Naive thymus-derived CD4-positive, alpha-beta T cell (primary cell): ENCODE measurements at places on chromosomes 12 and 14.

- DNase-seq = no peak
These were observed 4.5 kb upstream of the GLIPR1 start for GRCh38 chr12:75476071-75476470.

- DNase-seq = no peak
These were observed 56.9 kb upstream of the DHRS4 start for GRCh38 chr14:23896609-23897153.

DNA sequence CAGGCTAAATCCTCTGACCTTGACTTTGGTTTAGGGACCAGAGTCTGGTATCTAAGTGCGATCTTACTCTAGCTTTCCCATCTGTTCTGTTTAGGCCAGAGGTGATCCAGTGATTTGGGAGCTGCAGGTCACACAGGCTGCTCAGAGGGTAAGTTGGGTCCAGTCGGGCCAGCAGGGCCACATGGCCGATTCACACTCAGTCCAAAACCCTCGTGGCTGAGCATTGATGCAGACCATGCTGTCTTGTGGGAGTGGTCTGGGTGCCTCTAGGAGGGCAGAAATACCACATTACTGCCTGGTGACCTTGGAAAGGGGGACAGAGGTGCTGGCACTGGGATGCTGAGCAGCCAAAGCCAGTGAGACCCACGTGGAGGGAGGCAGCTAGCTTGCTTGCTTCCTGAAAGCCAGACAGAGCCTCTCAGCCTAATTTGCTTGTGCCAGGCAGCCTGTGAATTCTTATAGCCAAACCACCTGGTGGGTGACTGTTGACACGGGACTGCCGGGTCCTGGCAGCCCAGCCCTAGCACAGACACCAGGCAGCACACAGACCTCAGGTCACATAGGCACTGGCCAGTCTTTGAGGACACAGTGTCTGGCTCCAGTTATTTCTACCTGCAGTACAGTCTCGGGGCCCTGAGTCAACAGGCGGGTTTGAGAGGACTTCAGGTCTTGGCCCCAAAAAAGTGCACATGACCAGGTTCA lies 31.7 kb downstream of the ESRRB start:
- DNase-seq = no peak

DNA sequence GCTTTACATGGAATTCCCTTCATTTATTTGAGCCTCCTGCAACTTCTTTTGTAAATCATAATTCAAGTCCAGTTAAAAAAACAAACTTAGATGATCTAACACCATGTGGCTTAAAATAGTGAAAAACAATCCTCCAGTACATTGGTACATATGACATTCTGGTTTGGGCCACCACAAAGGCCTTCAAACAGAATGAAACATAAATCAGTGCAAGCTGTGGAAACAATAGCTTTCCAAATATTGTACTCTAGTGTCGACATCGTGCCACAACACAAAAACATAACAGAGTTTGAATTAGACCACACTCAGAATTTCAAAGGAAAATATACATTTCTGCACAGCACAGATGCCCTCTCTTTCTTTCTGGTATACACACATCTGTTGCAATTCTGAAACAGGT lies 751.3 kb downstream of the SLC6A15 start:
- DNase-seq = no peak

GRCh38 chr14:23577710-23578392 lies 739 bp downstream of the JPH4 start:
- DNase-seq = no peak

- no peak for DNase-seq
These were observed 198.0 kb upstream of the RTL1 start for GRCh38 chr14:101101456-101102056.

DNA sequence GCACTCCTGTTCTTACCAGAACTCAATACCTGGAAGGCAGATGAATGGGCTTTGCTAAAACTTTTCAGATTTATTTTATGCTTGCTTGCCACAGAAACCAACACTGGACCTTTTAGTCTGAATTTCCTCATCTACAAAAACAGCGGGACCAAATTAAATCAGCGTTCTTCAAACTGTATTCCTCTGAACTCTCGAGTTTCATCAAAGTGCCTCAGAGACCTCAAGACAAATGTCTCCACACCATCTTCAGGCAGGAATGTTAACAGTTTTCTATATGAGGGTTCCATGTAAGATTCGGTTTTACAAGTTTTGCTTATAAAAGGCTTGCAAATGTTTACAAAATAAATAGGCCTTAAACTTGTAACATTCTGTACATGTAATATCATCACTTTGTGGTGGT lies 74.6 kb downstream of the MED13L start:
- no peak for DNase-seq

DNA sequence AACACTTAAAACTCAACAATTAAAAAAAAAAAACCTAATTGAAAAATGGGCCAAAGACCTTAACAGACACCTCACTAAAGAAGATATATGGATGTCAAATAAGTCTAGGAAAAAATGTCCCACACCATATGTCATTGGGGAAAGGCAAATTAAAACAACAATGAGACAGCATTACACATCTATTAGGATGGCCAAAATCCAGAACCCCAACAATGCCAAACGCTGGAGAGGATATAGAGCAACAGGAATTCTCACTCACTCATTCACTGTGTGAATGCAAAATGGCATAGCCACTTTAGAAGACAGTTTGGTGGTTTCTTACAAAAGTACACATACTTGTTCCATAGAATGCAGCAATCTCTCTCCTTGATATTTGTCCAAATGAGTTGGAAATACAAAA lies 173.7 kb downstream of the SLC25A21 start:
- DNase-seq = no peak

DNA sequence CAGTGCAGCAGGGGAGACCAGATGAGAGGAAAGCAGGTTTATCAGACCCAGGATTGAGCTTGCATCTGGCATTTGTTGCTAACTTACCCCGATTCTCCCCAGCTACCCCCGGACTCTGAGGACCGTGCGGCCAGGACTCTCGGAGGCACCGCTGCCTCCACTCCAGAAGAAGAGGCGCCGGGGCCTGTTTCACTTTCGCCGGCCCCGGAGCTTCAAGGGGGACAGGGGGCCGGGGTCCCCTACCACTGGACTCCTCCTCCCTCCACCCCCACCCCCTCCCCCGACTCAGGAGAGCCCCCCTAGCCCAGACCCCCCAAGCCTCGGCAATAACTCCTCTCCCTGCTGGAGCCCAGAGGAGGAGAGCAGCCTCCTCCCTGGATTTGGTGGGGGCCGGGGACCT lies 6.5 kb upstream of the CPNE6 start:
- no peak for DNase-seq

DNA sequence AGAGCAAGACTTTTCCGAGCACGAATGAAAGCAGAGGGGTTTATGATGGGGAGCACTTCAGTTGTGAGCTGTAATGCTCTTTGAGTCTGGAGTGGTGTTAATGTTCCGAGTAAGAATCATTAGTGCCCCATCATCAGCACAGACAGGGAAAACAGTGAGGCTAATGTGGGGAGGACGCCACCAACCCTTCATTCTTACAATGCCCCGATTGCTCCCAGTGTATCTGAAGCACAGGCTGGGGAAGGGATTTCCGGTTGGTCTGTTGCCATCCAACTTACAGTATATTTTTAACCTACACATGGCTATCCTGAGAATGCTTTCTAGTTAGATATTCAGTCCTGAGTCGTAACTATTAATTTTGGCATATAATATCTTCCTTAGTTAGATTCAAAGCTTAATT lies 141.6 kb downstream of the APAF1 start:
- DNase-seq = no peak

GRCh38 chr14:105307052-105307727 lies 6.4 kb upstream of the BRF1 start:
- DNase-seq = no peak

DNA sequence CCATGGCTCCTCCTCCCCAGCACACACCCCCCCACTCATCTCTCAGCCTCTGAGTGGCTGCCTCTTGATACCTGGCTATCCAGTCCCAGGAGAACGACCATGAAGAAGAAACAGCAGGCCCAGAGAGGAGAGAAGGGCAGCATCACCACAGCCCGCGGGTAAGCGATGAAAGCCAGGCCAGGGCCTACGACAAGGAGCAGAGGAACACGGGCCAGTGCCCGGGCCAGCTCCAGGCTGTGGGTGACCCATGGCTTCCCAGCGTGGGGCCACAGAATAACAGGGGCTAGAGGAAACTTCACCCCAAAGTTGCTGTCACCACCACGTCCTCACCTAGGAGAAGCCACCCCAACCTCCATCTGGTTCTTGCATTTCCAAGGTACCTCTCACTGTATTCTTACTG lies 10.4 kb upstream of the SLC6A12 start:
- no peak for DNase-seq

DNA sequence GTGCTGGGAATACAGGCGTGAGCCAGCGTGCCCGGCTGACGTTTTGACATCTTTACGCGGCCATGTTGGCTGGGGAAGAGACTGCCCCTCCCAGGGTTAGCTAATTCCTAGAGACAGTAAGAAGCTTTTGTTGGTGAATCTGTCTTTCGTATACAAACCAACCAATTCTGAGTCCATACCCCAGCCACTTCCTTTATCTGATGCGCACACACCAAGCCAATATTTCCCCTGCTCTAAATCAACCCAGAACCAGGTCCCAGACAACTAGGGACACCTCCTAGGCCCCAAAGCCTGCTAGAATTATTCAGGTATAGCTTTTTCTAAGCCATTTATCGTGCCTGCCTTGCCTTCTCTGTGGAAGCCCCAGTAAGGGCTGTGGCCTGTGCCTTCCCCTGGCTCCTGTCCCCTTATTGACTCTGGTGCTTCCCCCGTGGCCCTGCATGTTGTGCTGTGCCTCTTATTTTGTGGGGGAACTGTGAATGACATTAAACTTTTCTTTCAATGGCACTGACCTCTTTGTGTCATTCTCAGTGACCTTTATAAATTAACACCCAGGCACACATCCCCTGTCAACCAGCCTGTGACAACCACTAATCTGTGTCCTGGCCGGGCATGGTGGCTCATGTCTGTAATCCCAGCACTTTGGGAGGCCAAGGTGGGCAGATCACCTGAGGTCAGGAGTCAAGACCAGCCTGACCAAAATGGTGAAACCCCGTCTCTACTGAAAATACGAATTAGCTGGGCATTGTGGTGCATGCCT lies 10.7 kb upstream of the EVL start:
- no peak for DNase-seq

DNA sequence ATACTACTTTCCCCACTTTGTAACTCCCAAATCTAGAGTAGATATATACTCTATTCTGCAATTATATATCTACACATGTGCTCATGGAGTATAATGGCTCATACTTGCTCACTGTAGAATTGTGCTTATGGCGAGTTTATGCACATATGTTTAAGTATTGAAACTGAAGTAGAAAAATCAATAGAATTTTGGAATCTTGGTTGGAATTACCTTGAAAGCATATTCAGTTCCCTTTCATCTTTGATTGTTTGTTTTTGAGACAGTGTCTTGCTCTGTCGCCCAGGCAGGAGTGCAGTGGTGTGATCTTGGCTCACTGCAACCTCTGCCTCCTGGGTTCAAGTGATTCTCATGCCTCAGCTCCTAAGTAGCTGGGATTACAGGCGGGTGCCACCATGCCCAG lies 4.5 kb downstream of the KLRG1 start:
- DNase-seq = no peak

DNA sequence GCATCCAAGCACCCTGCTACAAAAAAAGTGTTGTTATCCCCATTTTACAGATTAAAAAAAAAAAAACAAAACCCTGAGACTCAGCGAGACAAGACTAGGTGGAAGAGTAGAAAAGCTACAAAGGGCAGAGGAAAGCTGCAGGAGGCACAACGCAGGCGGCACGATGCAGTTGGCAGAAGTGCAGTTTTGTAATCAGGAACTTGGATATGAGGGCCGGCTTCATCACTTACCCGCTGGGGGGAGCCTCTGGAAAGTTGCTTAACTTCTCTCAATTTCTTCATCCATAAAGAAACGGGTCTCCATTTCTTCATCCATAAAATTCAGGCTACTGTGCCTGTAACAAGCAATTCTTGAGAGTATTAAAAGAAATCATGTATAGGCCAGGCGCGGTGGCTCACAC lies 33.1 kb upstream of the CCDC60 start:
- DNase-seq = no peak
